ENCODE measurements at places on chromosomes 1 and 21.

- peak; percentile 65 for DNase-seq
Measured at GRCh38 chr1:8026153-8026975, at the start of gene ERRFI1. Gene ERRFI1 (minus strand): TSS chr1:8026309. CDS start chr1:8015619, 10,690 bp downstream.

GRCh38 chr1:160204526-160205241 lies 500 bp upstream of the PEA15 start:
- no peak for DNase-seq

DNA sequence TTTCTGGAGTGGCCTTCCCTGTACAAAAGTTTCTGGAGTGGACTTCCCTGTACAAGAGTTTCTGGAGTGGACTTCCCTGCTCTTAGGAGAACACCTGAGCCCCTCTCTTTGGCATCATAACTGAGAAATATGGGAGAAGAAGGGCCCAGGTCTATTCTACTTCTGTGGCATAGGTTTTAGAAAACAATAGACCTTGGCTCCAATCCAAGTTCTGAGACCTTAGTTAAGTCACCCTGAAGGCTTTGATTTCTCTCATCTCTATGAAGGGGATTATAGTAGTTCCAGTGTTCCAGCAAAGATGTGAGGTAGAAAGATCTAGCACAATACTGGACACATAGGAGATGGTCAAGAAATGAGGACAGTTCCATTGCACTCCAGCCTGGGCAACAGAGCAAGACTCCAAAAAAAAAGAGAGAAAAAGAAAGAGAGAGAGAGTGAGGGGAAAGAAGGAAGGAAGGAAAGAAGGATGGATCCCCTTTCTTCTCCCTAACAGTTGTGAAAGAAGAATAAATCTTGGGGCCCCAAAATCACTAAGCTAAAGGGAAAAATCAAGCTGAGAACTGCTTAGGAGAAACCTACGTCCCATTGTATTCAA lies 13.3 kb upstream of the EIF4G3 start:
- DNase-seq, result no peak

GRCh38 chr1:213658457-213658856 lies 329.3 kb upstream of the PROX1 start:
- DNase-seq, result no peak

GRCh38 chr1:206012086-206012859 lies 9.1 kb upstream of the RAB7B start:
- no peak for DNase-seq

DNA sequence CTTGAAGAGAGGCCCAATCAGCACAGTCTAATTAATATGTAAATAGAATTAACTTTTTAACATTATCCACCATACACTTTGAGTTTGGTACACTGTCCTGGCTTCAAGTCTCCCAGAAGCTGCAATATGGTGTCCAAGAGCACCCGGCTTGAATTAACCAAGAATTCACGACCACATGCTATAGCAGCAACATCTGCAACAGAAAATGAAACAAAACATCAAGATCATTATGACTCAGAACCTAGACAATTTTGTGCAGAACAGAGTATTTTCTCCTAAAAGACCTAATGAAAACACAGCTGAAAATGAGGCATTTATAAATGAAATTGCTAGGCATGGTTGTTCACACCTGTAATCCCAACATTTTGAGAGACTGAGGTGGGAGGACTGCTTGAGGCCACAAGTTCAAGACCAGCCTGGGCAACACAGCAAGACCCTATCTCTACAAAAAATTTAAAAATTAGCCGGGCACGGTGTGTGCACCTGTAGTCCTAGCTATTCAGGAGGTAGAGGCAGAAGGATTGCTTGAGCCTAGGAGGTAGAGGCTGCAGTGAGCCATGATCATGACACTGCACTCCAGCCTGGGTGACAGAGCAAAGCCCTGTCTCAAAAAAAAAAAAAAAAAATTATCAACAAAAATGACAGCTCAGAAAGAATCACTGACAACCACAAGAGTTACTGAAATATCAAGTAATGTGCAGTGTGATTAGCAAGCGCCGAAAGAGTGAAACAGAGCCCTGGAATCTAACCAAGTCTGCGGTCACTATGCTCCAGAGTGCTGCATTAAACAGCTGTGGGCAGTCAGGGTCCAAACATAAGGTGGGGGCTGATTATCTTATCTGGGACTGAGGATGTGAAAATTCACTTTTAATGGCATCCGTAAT lies 45.3 kb downstream of the HSF2BP start:
- no peak for DNase-seq

DNA sequence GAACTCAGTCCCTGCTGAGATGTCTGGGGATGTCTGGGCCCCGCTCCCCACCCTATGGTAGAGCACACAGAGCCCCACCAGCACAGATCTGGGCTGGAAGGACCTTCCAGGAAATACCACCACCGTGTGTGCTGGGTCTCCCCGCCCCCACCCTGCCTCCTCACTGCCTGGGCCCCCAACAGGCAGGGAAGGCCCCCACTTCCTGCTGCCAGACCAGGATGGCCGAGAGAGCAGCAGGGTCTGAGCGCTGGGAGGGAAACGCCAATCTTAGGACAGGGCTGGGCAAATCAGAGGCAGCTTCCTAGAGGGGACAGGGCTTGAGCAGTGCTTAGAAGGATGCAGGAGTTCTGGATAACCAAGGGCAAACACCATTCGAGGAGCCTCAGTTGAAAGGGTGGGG lies 11.9 kb downstream of the ADGRB2 start:
- no peak for DNase-seq

DNA sequence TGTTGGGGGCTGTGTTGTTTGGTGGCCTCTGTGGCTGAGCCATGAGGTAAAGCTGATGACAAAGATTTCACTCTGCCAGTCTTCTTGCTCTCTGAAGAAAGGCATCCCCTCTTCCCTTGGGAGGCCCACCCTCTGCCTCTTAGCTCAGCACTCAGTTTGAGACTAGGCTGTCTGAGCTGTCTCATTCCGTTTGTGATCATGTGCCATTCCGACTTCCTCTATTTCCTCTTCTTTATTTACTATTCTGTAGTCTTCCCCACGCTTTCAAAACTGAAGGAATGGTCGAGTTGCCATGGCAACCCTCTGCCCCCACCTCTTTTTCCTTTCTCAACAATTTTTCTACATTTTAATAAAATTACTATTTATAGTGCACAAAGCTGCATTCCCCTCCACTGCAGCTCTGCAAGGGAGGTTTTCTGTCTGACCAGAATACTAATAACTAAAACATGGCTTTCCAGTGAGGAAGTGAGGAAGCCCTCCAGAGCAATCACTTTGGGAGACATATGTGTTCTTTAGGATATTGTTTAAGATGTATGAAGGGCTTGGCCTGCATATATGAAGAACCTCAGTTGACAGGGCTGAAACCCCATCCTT lies 30.8 kb downstream of the KCNA3 start:
- DNase-seq, result no peak

DNA sequence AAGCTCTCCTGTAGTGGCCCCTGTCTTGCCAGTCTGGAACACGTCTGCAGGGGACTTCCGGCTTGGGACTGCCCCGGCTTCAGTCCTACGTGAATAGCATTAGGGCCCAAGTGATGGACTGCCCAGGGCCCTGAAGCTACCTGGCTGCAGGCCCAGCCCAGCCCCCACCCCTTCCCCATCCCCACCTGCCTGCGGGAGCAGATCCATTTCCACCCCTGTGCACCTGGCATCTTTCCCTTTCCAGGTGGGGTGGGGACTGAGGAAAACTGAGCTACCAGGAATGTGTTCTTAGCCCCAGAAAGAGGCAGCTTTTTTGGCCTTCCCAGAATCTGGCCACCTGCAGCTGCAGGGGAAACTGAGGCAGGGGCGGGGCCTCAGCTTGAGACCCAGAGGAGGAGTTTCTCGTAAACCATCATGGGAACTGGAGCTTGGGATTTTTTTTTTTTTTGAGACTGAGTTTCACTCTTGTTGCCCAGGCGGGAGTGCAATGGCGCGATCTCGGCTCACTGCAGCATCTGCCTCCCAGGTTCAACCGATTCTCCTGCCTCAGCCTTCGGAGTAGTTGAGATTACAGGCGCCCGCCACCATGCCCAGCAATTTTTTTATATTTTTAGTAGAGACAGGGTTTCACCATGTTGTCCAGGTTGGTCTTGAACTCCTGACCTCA lies 3.2 kb downstream of the EDN2 start:
- DNase-seq, result no peak
